Activated naive CD8-positive, alpha-beta T cell treated with anti-CD3 and anti-CD28 coated beads, Interleukin-2, amount 10 ng/mL, durations not matched to agents 7 days and 5 days (primary cell): ENCODE measurements at places on chromosomes 5 and 9. TPM values are rescaled to one million over a fixed set of nuclear protein-coding genes. Genes with fewer than 3 reads are reported as not detected.

SLC26A2 gene
- 8.6 TPM for total RNA-seq

DNA sequence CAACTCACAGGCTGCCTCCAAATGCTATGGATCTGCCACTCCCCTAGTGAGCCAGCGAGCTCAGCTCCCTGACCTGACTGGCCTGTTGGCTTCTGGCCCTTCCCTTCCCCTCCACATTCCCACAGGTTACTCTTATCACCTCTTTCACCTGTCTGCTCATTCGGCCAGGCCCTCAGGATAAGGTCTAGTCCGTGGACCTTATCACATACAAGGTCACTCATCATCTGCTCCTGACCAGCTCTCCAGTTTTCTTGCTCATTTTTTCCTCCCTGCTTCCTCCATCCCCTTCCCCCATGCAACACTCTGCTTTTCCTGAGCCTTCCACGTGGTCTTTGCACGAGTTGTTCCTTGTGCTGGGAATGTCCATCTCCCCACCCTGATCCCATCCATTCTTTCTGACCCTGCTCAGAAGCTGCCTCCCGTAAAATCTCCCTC, 25.9 kb upstream of the NDST1 start:
- H3K36me3 ChIP-seq = no peaks in the 10 kb centered on the region
- peaks cover 15% of the 10 kb centered on the region for H3K27me3 ChIP-seq
- no peak for DNase-seq
- H3K4me1 ChIP-seq = peaks cover 3% of the 10 kb centered on the region
- no peak overlapping the region for H3K27ac ChIP-seq
- H3K4me3 ChIP-seq = no peak overlapping the region

GRCh38 chr5:157578079-157578780, 2.7 kb upstream of the ADAM19 start:
- DNase-seq = no peak
- no peak overlapping the region for H3K27ac ChIP-seq
- H3K36me3 ChIP-seq = peaks cover 5% of the 10 kb centered on the region
- H3K4me1 ChIP-seq = peaks cover 28% of the 10 kb centered on the region
- no peak overlapping the region for H3K4me3 ChIP-seq

DNA sequence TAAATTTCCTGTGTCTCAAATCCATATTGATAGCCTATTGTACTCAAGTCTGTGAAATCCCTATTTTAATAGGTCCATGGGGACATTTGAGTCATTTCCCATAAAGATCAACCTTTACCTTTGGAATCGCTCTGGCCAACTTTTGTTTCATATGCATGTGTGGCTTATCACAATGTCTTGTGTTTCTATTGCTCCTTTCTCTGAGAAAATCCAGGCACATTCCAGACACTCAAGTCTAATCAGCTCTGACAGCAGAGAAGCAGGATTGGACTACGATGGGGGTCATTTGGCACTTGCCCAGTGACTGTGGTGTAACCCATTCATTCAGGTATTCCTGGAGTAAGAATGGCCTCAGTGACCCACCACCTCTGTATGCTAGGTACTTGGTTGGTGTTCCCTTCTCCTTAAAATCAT, 48.4 kb downstream of the ACTBL2 start:
- no peaks in the 10 kb centered on the region for H3K36me3 ChIP-seq
- peaks cover 11% of the 10 kb centered on the region for H3K27me3 ChIP-seq
- DNase-seq = no peak
- no peak overlapping the region for H3K4me3 ChIP-seq
- no peaks in the 10 kb centered on the region for H3K4me1 ChIP-seq

GRCh38 chr5:180080486-180081280, 9.1 kb upstream of the RNF130 start:
- H3K4me1 ChIP-seq = peaks cover 12% of the 10 kb centered on the region
- no peak for DNase-seq
- H3K4me3 ChIP-seq = peak overlapping the region; percentile 63
- peak overlapping the region; percentile 33 for H3K27ac ChIP-seq
- H3K27me3 ChIP-seq = peaks cover 25% of the 10 kb centered on the region

GRCh38 chr5:78983601-78984438, 1.3 kb downstream of the ARSB start:
- H3K27ac ChIP-seq = peak overlapping the region; percentile 90
- H3K36me3 ChIP-seq = no peaks in the 10 kb centered on the region
- DNase-seq = no peak
- peak overlapping the region; percentile 89 for H3K4me3 ChIP-seq
- peaks cover 4% of the 10 kb centered on the region for H3K27me3 ChIP-seq

- peaks cover 16% of the 10 kb centered on the region for H3K27me3 ChIP-seq
- H3K4me3 ChIP-seq = no peak within 1 kb of the TSS
- no peaks in the 10 kb centered on the region for H3K36me3 ChIP-seq
- H3K27ac ChIP-seq = no peak within 1 kb of the TSS
These were observed at the start of gene SH3TC2 for GRCh38 chr5:149063017-149063687. SH3TC2 (minus strand) TSS chr5:149063062; CDS start chr5:149063022, 40 bp downstream.

DNA sequence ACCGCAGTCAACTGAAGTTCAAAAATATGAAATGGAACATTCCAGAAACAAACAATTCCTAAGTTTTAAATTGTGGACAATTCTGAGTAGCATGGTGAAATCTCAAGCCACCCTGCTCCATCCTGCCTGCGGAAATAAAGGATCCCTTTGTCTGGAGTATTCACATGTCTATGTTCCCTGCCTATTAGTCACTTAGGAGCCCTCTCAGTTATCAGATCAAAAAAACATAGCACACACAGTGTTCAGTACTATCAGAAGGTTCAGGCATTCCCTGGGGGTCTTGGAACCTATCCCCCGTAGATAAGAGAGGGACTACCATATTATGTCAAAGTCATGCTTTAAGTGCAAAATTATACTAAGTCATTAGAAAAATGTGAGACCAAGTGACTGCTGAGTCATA, 300.8 kb downstream of the SEMA5A start:
- no peaks in the 10 kb centered on the region for H3K4me1 ChIP-seq
- DNase-seq = no peak
- no peak overlapping the region for H3K27ac ChIP-seq
- H3K36me3 ChIP-seq = no peaks in the 10 kb centered on the region
- H3K27me3 ChIP-seq = peaks cover 2% of the 10 kb centered on the region
